ENCODE measurements at places on chromosomes 2 and 18. TPM values are rescaled to one million over a fixed set of nuclear protein-coding genes. Genes with fewer than 3 reads are reported as not detected.

- DNase-seq = no peak
Observed at GRCh38 chr2:101306410-101306809, 2.1 kb downstream of the RNF149 start.

DNA sequence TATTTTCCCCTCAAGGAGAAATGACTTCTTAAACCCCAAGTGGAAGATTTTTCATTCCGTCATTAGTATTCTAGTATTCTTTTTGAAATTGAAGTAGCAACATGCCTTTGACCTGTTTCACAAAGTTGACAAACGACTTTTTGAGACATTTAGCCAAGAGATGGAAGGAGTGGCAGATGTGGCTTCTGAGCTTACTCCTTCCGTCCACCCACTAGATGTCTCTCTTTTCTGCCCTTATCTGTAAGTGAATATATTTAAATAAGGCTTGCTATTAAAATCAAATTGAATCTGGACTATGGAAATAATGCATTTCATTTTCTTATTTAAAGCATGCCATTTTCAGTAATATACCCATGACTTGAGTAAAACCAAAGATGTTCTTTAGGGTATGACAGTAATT, 74.1 kb downstream of the ACTR3 start:
- no peak for DNase-seq

The ELOA2 gene
- not detected for polyA plus RNA-seq

The PID1 gene
- polyA plus RNA-seq = 8.8 TPM

- no peak for DNase-seq
Observed at GRCh38 chr2:104635608-104636007, 218.3 kb upstream of the POU3F3 start.

The UGT1A10 gene
- not detected for polyA plus RNA-seq

DNA sequence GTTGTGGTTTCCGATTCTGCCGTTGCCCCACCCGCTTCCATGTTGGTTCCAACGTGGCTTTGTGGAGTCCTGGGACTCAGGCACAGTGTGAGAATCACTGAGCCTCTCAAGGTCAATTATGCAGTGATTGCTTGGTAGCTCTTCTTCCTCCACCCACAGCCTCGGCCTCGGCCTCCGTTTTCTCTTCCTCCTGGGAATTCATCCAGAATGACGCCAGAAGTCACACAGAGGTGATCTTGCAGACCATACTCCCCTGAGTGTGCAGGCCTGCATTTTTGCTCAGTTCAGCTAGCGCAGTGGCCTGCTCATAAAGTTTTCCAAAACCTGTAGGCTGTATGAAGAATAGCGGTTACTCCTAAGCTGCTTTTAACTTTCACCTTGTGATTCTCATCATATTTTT, 273.3 kb downstream of the GBX2 start:
- DNase-seq = no peak

- DNase-seq = no peak
Observed at GRCh38 chr18:950882-951495, 46.3 kb downstream of the ADCYAP1 start.

DNA sequence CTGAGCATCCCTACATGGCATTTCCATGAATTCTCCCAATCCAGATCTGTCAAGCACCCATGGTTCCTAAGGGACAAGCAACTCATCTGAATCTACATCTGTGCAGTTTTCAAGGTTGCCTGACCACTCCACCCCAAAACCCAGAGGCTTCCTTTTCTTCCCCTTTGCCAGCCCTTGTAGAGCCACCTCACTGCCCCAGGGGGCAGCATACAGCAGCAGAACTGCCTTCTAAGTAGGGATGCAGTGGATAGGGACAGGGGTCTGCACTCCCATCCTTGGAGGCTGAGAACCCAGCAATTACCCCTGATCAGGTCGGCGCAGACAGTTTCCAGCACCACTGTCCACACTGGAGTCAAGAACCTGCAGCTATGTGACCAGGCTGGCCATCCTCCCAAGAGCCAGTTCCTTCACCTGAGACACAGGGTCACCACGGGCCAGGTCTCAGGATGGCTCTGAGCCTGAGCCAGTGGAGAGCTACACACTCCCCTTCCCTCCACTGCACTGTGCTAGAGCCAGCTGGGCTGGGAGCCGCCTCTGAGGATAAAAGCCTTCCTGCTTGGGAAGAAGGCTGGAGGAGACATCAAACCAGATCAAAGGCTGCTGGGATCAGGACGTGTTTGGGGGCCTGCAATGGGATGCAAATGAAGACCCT, 283.1 kb downstream of the CELF4 start:
- no peak for DNase-seq
